SJSA1 (cell line): ENCODE measurements at places on chromosomes 7 and 10. TPM values are rescaled to one million over a fixed set of nuclear protein-coding genes. Genes with fewer than 3 reads are reported as not detected.

DNA sequence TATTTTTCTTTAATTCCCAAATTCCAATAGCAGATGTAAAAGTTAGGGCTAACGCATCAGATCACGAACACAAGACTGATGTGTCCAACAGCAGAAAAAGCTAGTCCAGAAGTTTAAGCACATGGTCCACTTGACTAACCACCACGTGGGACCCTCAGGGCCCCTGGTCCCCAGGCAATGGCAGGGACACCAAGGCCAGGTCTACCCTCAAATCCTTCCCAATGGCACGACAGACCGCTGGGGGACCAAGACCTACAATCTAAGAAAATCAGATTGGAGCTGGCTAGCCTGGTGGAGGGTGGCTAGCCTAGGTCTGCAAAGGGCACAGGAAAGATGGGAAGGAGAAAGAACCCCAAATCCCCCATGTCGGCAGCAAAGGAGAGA is 1.5 kb downstream of the GIGYF1 start:
- H3K27ac ChIP-seq: no peak overlapping the region
- peaks cover 12% of the 10 kb centered on the region for H3K4me1 ChIP-seq
- no peak for DNase-seq
- peaks cover 21% of the 10 kb centered on the region for H3K36me3 ChIP-seq
- H3K27me3 ChIP-seq: peaks cover 7% of the 10 kb centered on the region

GRCh38 chr7:134548877-134549276 is at the start of gene AKR1B15:
Gene AKR1B15 (plus strand): TSS chr7:134549110. CDS start chr7:134564620, 15,510 bp downstream.
- H3K36me3 ChIP-seq: no peaks in the 10 kb centered on the region
- peaks cover 6% of the 10 kb centered on the region; the same call in 1 of the 2 replicates for H3K4me1 ChIP-seq
- no peaks in the 10 kb centered on the region for H3K27me3 ChIP-seq
- no peak within 1 kb of the TSS for H3K27ac ChIP-seq
- H3K4me3 ChIP-seq: no peak within 1 kb of the TSS

- DNase-seq: no peak
- peaks cover 40% of the 10 kb centered on the region for H3K36me3 ChIP-seq
- H3K27ac ChIP-seq: no peak overlapping the region
- no peak overlapping the region; the same call in 1 of the 2 replicates for H3K4me3 ChIP-seq
Measured at GRCh38 chr7:100017300-100017699, 1.9 kb downstream of the ZKSCAN1 start.

The SEMA3C gene
- total RNA-seq: 14.9 and 28.6 TPM in 2 replicates

GRCh38 chr7:130303551-130303950 is 10.6 kb downstream of the CPA4 start:
- H3K4me1 ChIP-seq: peaks cover 7% of the 10 kb centered on the region
- DNase-seq: no peak
- H3K27ac ChIP-seq: no peak overlapping the region
- H3K36me3 ChIP-seq: peaks cover 17% of the 10 kb centered on the region

GRCh38 chr7:83541187-83541960 is 107.6 kb downstream of the SEMA3E start:
- no peaks in the 10 kb centered on the region for H3K27me3 ChIP-seq
- no peak overlapping the region for H3K27ac ChIP-seq
- no peak overlapping the region for H3K4me3 ChIP-seq
- DNase-seq: no peak
- H3K4me1 ChIP-seq: no peaks in the 10 kb centered on the region

DNA sequence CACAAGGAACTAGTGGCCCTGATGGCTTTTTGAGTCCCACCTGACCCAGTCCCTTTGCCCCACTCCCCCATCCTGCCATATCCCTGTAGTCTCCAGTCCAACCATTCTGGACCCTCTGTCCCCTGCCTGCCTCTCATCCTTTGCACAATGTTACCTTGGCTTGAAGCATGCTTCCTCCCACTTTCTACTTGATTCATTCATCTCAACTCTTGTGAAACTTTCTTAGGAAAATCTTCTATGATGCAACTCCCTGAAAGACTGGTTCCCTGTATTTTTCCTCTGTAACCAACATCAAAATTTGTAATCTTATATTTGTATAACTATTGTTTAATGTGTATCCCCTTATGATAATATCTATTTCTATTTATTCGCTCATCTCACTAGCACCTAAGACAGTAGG is 151.5 kb downstream of the LRRTM3 start:
- no peaks in the 10 kb centered on the region for H3K4me1 ChIP-seq
- no peak overlapping the region for H3K27ac ChIP-seq
- H3K36me3 ChIP-seq: no peaks in the 10 kb centered on the region
- no peak for DNase-seq

GRCh38 chr7:155232911-155233310 is 64.8 kb upstream of the INSIG1 start:
- H3K4me3 ChIP-seq: no peak overlapping the region
- H3K4me1 ChIP-seq: peaks cover 21% of the 10 kb centered on the region
- no peaks in the 10 kb centered on the region for H3K36me3 ChIP-seq
- no peaks in the 10 kb centered on the region for H3K27me3 ChIP-seq
- H3K27ac ChIP-seq: no peak overlapping the region

DNA sequence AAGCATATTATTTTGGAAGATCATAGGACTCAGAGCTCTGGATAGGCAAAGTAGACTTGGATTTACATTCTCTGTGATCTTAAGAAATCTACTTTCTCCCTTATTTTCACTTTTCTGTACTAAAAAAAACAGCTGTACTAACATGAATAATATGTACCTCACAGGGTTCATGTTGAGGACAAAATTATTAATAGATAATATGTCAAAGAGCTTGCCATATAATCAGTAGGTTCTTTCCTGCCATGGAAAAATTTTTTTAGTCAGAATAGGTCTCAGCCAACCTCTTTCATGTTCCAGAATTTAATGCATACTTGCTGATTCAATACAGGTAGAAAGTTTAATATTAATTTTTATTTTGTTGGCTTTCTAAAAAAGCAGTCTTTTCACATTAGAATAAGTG is 780.3 kb upstream of the C7orf33 start:
- H3K36me3 ChIP-seq: no peaks in the 10 kb centered on the region
- DNase-seq: no peak
- H3K4me1 ChIP-seq: no peaks in the 10 kb centered on the region
- no peaks in the 10 kb centered on the region for H3K27me3 ChIP-seq
- no peak overlapping the region for H3K27ac ChIP-seq

DNA sequence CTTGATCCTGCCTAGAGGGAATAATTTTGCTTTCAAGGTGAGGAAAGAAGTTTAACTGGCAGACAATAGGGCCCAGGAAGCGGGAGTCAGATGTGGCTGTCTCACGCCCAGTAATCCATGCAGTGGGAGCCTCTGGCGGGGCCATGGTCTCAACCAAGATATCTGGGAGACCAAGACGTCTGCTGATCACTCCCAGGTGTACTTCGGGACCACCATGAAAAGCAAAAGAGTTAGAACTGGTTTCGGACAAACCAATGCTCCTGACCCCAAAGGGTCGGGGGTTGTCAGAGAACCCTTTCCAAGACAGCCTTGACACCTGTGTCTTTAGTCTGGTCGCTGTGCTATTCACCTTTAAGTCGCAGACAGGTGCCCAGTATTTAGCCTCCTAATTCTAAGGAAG is 256.9 kb upstream of the MBL2 start:
- no peak overlapping the region for H3K27ac ChIP-seq
- H3K4me3 ChIP-seq: no peak overlapping the region
- H3K4me1 ChIP-seq: no peaks in the 10 kb centered on the region
- no peak for DNase-seq
- H3K36me3 ChIP-seq: no peaks in the 10 kb centered on the region
- no peaks in the 10 kb centered on the region for H3K27me3 ChIP-seq

DNA sequence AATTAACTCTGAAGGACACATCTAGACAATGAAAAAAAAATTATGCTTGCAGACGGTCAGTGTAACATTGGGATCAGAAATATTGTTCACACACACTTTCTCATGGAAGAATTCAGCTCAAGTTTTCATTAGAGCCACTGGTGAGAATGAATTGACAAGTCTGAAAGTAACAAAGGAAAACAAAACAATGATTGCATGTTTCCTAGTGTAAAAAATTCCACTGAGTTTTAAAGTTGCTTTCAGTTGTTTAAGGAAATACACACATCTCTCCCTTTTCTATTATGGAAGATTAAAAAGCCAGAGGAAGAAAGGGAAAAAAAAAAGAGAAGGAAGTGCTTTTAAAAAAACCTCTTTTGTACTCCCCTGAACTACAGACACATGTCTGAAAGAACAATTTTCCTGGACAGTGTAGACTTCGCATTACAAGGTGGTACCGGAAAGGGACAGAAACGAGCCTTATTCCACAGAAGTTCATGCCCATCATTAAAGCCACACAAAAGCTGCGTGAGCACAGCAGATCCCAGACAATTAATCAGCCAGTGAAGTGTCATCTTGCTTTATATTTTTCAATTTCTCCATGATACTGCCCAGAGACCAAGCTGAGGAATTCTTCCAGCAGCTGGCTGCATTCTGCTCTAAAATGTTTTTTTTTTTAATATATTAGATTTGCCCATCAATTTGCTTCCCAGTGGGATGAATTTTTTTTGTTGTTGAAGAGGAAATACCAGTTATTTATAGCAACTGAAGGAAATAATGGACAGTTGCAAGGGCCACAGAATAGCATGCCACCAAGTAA is 294.8 kb downstream of the DOCK4 start:
- H3K4me1 ChIP-seq: no peaks in the 10 kb centered on the region
- H3K27me3 ChIP-seq: no peaks in the 10 kb centered on the region
- no peak for DNase-seq
- H3K4me3 ChIP-seq: no peak overlapping the region

DNA sequence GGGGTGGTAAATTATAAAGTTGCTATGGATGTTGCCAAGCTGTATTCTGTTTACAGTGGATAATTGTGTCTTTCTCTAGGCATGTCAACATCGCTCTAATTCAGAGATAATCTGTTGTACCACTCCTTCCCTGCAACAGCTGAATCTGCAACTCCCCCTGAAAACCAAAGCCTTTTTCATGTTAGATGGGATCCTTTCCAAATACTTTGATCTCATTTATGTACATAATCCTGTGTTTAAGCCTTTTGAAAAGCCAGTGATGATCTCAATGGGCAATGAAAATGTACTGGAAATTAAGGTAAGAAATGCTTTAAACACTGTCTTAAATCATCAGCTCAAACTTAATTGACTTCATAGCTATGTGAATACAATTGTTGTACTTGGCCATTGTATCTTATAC is 91.0 kb downstream of the MET start:
- no peak for DNase-seq
- no peak overlapping the region for H3K27ac ChIP-seq
- no peaks in the 10 kb centered on the region for H3K27me3 ChIP-seq
- no peak overlapping the region for H3K4me3 ChIP-seq
- no peaks in the 10 kb centered on the region for H3K4me1 ChIP-seq
- no peaks in the 10 kb centered on the region for H3K36me3 ChIP-seq

DNA sequence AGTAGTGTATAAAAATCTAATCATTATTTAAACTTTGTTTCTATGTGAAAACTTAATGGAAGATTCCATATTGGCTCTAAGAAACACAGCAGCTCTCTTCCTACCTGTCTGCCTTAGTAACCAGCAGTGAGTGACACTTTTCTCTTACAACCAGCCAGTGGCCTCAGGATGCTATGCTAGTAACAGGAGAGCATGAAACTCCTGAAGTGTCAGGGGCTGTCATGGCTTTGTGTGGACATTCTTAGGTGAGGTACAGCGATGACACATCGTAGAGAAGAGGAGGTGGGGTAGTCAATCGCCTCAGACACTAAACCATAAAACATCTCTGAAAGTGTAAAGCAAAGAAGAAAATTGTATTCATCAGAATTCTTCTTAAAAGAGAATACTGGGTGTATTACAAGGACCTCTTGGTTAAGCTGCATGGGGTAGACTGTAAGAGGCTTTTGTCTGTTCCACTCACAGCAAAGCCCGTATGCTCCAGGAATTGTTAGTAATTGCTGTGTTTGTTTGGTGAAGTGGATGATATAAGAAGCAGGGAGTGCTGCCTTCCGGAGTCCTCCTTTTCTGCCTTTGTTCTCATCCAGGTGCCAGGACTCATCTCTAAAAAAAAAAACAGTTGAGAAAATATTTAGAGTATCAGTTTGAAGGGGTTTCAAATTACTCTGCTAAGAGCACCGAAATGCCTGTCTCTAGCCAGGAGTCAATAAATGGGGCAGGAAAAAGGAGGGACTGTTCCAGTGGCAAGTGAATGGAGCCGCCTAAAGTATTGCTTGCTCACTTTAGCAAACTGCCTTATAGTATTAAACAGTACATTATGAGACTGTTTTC is 518.8 kb downstream of the CNTNAP2 start:
- no peaks in the 10 kb centered on the region for H3K27me3 ChIP-seq
- no peak overlapping the region for H3K27ac ChIP-seq
- no peak for DNase-seq
- no peaks in the 10 kb centered on the region for H3K36me3 ChIP-seq
- H3K4me3 ChIP-seq: no peak overlapping the region

- no peak overlapping the region for H3K4me3 ChIP-seq
- H3K4me1 ChIP-seq: no peaks in the 10 kb centered on the region
- DNase-seq: no peak
- no peaks in the 10 kb centered on the region for H3K36me3 ChIP-seq
Measured at GRCh38 chr10:97159646-97160305, 26.0 kb downstream of the SLIT1 start.

DNA sequence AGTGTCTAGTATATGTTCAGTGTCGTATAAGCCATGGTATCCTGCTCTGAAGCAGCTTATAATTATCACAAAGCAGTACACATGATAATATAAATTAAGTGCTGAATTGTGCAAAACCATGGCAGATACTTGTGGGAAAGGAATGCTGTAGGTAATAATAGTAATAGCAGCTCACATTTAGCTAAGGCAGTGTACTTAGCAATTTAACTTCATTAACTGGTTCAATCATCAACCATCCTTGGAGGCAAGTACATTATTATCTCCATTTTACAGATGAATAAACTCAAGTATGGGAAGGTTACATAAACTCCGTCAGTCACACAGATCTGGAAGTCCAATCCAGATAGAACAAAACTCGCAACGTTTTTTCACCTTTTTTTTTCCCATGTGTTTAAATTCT is 21.6 kb upstream of the RNF148 start:
- H3K4me3 ChIP-seq: no peak overlapping the region
- no peaks in the 10 kb centered on the region for H3K36me3 ChIP-seq
- no peak overlapping the region for H3K27ac ChIP-seq
- no peaks in the 10 kb centered on the region for H3K4me1 ChIP-seq

DNA sequence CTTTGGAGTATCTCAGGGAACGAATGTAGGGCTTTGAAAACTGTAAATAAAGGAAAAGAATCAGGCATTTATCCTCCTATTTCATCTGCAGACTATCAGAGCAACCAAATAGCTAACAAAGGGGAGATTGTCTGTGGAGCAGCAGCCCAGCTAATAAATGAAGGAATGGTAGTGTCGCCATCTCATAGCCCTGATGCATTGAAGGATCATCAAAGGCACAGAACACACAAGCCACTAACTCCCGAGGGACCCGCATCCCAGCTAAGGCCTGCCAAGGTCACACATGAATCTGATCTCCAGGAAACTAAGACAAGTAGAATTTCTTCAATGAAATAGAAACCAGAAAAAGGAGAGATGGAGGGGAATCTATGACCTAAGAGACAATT is 38.2 kb downstream of the CALML5 start:
- no peaks in the 10 kb centered on the region for H3K27me3 ChIP-seq
- H3K4me3 ChIP-seq: no peak overlapping the region
- H3K4me1 ChIP-seq: no peaks in the 10 kb centered on the region
- H3K36me3 ChIP-seq: peaks cover 50% of the 10 kb centered on the region
- DNase-seq: no peak
